ENCODE measurements at places on chromosomes 13 and 19. TPM values are rescaled to one million over a fixed set of nuclear protein-coding genes. Genes with fewer than 3 reads are reported as not detected.

DNA sequence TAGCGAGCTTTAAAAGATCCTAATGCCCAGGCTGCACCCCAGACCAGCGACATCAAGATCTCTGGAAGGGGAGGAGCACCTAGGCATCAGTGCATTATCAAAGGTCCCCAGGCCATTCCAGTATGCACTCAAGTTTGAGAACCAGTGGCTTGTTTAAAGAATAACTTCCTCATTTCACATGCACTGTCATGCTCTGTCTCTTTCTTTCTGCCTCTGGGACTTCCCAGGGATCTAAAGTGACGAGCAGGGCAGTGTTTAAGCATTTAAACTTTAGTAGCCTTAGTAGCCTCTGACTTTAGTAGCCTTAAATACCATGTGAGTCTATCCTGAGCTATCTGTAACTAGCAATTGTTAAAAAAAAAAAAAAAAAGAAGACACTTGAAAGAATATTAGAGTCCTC is 8.9 kb upstream of the FARP1 start:
- DNase-seq: peak; percentile 23

GRCh38 chr13:21429211-21429610 is 29.9 kb downstream of the ZDHHC20 start:
- DNase-seq: no peak

DNA sequence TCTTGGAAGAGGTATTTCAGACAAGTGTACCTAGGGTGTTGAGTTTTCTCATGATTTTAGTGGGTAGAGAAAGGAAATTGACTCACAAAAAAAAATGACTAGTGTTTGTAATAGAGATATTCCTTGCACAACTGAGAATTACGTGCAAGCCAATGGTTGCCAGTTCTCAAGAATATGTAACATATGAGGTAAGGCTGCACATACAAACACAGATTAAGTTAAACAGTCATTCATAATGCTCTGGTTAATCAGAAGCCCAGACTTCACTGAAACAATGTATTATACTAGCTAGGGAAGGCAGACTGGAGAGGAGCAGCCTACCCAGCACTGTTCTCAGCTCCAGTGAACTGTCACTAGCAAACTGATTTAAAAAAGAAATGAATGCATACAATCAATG is 418.3 kb downstream of the DIAPH3 start:
- DNase-seq: no peak

GRCh38 chr19:39053276-39054090 is 21.1 kb upstream of the FBXO27 start:
- DNase-seq: peak; percentile 51

GRCh38 chr19:2048104-2048958 is 2.7 kb downstream of the MKNK2 start:
- DNase-seq: peak; percentile 65

DNA sequence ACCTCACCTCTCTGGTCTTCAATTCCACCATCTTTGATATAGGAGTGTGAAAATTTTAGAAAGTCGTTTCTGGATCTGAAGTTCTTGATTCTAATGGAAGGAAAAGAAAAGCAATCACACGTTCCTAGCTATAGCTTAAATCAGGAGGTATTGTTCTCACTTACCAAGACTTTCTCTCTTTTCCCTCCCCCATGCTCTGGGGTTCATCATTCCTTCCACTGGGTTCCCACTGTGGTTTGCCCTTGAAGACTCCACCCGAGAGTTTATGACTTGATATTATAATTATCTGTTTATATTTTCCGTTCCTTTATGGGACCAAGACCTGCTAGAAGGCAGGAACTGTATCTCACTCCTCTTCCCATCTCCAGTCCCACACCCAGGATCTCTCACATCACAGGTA is 76.6 kb downstream of the AKAP11 start:
- DNase-seq: no peak

GRCh38 chr13:35957996-35958395 is 173.2 kb downstream of the DCLK1 start:
- no peak for DNase-seq

DNA sequence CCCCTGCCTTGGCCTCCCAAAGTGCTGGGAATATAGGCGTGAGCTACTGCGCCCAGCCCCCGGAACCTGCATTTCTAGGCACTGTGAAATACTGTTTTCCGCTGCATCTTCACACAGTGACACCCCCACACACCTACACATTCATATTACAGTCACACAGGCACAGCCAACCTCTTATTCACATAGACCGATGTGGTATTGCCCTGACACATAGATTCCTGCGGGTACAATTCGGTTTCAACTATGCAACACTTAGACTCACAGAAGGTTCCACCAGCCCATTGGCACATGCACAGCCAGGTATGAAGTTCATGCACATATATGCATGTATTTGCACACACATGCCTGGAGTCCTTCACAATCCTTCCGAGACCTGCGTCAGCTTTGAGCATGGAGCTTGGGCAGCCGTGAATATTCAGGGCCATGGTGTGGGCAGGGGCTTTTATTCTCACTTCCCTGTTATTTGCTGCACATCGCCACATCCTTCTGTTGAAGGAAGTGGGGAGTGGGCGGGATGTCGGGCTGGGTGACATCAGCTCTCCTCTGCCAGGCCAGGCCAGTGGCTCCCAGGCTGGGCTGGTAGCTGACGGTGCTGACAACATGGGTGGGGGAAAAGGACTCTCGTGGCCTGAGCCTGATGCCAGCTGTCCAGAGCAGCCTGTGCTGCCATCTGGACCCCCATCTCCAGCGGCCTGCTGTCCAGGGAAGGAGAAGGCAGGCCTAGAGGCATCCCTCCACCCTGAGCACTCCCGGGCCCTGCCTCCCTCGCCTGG is 5.4 kb upstream of the CDC37 start:
- no peak for DNase-seq

DNA sequence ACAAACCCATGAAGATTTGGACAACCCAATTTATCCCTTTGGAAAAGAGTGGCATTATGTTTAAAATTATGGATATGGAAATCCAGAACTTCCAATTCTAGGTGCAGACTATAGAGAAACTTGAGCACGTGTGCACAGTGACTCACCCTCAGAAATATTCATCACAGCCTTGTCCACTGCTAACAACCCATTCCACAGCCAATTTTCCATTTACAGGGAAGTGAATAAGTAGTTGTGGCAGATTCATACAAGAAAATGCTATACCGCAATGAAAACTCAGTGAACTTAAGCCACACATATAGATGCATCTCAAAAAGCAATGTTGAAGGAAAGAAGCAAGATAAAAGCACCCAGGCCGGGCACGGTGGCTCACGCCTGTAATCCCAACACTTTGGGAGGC is 133.3 kb downstream of the USP12 start:
- no peak for DNase-seq

GRCh38 chr13:60009300-60010253 is 154.2 kb downstream of the DIAPH3 start:
- DNase-seq: no peak

GRCh38 chr13:21022056-21022979 is 39.1 kb downstream of the LATS2 start:
- DNase-seq: peak; percentile 78

- no peak for DNase-seq
Measured at GRCh38 chr13:63696055-63696454, 2280.4 kb upstream of the PCDH20 start.

- DNase-seq: no peak
Measured at GRCh38 chr13:41587490-41587889, 130.1 kb downstream of the RGCC start.

DNA sequence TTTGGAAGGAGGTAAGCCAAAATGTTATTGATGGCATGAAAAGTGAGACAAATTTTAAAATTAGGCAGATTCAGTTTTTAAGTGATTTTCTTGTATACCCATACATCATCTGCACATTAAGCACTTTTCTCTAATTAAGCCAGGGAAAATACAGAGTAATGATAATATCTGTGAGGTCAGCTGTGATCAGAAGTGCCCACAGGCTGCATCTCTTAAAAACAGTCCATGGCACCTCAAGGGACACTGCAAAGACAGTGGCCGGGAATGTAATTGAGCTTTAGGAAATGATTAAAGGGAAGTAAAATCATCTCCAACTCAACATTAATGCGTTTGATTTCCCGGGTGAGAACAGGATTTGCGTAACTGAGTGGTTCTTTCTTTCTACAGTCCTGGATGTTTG is 2.0 kb downstream of the COL4A1 start:
- no peak for DNase-seq

DNA sequence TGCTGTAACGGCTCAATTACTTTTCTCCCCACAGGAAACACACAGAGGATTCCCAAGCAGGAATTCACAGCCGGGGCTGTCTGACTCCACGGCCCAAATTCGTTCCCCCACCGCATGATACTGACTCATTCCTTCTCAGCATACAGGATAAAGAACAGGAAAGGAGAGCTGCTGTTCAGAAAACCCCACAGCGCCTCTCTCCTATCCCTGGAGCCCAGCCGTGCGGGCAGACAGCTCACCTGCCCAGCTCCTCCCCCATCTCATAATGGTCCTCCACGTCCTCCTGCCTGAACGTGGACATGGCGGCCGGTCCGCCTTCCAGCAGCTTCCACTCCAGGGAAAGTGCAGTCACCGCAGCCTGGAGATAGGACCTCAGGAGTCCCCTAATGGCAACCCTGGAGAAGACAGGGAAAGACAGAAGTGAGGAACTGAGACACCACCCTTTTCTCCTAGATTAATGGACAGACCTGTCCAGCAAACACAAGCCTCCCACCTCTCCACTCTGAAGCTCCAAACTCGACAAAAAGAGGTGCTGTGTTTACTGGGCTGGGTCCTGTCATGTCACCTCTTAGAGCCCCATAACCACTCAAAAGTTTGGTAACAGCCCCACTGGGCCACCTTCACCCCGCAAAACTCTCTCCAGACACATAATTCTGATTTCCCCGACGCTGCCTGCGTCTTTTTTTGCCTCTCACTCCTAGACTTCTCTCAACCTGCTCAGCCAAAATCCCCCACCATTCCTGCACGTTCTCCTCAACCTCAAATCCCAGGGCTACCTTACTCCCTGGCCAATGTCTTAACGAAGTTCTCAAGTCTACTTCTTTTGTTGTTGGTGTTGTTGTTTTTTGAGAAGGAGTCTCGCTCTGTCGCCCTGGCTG is 1.2 kb downstream of the DAPK3 start:
- DNase-seq: no peak

GRCh38 chr19:10343495-10343894 is 4.1 kb upstream of the ICAM3 start:
- no peak for DNase-seq

GRCh38 chr13:37014609-37015008 is 14.0 kb downstream of the EXOSC8 start:
- DNase-seq: no peak

- peak; percentile 94 for DNase-seq
Measured at GRCh38 chr13:100523981-100524386, 64.6 kb downstream of the GGACT start.

DNA sequence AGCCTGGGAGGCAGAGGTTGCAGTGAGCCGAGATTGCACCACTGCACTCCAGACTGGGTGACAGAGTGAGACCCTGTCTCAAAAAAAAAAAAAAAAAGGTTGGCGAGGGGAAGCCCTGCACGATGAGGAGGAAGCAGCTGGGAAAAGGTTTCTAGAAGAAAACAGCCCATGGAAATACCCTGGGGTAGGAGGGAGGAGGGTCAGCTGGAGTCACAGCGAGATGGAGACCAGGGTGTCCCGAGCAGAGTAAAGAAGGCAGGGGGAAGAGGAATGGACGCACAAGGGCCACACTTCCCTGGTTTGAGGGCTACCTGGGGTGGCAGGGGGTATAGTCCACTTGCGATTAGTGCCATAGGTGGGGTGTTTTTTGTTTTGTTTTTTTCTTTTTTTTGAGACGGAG is 6.4 kb downstream of the KANK3 start:
- DNase-seq: no peak

- no peak for DNase-seq
Measured at GRCh38 chr13:83449668-83450395, 432.4 kb downstream of the SLITRK1 start.

GRCh38 chr13:39374741-39375189 is 228.2 kb downstream of the LHFPL6 start:
- DNase-seq: no peak

DNA sequence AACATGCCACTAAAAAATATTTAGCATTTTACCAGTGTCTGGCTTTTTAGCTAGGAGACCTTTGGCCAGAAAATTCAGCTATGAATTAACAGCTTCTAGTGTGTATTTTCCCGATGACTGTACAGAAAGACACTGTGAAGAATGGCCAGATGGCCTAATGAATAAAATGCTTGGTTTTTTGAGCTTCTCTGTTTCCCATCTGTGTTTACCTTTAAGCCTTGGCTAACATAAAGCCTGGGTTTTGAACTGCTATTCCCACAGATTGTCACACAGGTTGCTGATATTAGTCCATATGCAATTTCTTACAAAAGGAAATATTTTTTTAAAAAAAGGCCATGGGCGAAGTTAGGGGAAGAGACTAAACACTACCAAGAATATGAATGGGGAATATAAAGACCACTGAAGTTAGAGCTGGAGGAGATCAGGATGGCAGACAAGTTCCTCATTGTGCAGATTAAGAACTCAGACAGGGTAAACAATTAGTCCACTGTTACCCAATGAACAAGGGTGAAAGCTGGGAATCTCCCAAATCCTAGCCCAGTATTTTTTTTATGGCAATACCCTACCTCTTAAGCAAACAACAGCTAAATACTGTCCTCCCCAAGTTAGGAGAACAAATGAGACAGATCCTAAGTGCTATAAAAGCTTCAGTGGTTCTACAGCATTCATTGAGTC is 95.1 kb downstream of the DCT start:
- no peak for DNase-seq

GRCh38 chr13:66415444-66415843 is 814.7 kb downstream of the PCDH9 start:
- no peak for DNase-seq

DNA sequence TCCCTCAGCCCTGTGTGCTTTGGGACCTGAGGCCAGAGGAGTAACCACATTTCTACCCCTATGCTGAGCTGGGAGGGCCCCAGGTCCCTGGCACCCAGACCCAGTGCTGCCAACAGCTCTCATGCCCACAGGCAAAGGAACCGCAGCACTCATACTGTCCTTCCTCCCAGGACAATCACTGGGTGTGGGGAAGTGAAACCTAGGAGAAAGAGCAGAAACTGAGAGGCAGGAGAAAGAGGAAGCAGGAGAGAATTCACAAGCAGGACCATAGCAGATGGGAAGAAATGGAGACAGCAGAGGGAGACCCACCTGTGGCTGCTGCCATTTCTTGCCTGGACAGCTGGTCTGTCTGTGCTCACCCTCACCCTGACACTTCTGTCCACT is 18.9 kb downstream of the CCDC97 start:
- DNase-seq: no peak

GRCh38 chr19:2624537-2625091 is 77.9 kb downstream of the GNG7 start:
- peak; percentile 82 for DNase-seq

DNA sequence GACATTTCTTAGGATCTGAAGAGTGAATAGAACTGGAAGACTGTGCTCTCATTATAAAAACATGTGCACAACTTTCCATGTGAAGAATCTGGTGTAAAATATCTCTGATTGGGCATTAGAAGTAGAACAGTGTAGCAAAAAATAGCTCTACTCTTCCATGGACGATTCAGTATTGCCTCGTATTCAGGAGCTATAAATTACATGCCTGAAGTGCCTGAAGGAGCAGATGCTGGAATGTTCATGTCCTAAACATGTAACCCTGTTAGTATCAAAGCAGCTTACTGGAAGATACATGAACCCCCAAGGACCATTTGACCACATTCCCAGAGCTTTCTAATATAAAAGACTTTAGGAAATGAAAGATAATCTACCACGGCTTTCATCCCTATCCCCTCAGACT is 528.9 kb downstream of the DACH1 start:
- no peak for DNase-seq

- DNase-seq: no peak
Measured at GRCh38 chr13:20342311-20342710, 110.2 kb upstream of the GJB6 start.

IZUMO1 gene
- total RNA-seq: not detected

ADGRE2 gene
- 1.6 TPM for total RNA-seq

REEP6 gene
- 118 TPM for total RNA-seq

DIAPH3 gene
- total RNA-seq: 0.15 TPM

GAMT gene
- 214 TPM for total RNA-seq

METTL21C gene
- not detected for total RNA-seq

TMTC4 gene
- total RNA-seq: 17.2 TPM

Data from left lobe of liver (tissue), 2 donors.